Activated naive CD4-positive, alpha-beta T cell (primary cell): ENCODE measurements at places on chromosomes 16 and 17.

DNA sequence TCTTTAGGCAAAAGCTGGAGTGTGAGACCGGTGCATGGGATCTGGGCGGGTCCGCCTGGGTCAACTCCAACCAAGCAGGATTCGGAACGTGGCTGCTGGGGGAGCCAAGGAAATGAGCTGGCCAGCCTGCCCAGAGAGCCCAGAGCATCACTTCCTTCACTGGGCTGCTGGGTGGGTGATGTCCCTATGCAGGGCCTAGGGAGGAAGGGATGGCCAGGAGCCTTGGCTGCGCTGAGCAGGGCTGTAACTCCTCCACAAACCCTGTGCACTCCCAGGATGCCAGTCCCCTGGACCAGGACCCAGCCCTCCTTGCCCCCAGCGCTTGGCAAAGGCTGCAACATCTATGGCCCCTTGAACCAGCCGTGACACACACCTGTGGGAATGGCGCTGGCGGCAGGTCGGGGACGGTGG lies 138.4 kb downstream of the RAB11FIP4 start:
- no peak for DNase-seq

DNA sequence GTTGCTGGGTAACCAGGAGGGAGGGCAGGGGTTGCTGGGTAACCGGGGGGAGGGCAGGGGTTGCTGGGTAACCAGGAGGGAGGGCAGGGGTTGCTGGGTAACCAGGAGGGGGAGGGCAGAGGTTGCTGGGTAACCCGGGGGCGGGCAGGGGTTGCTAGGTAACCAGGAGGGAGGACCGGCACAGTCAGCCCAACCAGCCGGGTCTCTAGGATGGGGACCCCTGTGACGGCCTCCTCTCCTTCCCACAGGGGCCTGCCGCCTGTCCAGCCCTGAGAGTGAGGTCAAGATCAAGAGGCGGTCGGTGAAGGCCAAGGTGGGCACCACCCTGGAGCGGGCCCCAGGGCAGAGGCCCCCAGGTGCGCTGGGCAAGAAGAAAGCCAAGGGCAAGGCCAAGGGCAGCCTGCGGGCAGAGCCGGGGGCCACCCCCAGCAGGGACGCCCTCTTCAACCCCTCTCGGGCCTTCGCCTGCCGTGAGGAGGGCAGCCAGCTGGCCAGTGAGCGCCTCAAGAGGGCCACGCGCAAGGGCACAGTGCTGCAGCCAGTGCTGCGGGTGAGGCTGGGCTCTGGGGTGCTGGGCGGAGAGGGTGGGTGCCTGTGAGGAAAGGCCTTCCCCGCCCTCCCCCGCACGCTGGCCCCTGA lies 54.6 kb downstream of the ACTG1 start:
- DNase-seq, result no peak

GRCh38 chr17:12406623-12407215 lies 259.0 kb upstream of the MYOCD start:
- no peak for DNase-seq

DNA sequence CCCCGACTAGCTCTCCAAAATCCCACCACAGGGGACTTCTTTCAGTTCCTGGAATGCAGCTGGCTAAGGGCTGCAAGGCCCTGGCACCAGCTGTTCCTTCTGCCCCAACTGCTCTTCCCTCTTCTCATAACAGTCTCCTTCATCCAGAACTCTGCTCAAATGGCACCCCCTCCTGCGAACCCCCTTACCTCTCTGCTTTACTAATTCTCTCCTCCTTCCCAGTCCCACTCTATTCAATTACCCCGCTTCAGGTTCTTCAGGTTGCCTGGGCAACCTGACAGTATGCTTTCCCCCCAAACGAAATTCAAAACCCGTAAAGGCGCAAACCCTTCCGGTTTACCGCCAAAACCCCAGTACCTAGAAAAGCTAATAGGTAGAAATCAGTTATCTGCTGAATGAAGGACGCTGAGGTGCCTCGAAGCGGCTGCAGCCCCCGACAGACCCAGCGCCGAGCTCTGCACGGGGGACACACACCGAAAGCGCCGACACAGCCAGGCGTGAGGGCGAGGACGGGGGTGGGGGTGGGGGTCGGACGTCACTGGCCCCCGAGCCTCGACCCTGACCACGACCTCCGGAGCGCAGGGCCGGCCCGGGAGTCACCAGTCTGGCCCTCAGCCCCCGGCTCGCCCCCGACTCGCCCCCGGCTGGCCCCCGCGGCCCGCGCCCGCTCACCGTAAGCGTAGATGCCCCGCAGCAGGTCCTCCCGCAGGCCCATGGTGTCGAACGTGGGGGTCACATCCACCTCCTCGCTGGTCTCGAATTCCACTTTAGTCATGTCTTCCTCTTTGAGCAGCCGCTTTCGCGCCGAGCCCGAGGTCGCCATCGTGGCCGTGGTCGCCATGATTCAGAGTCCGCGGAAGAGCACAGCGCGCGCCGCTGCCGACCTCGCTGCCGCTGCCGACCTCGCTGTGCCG lies 550 bp downstream of the EIF4A3 start:
- no peak for DNase-seq

GRCh38 chr16:83878838-83879237 lies 20.1 kb upstream of the MLYCD start:
- DNase-seq, result no peak
